ENCODE measurements at places on chromosomes 2 and 18. TPM values are rescaled to one million over a fixed set of nuclear protein-coding genes. Genes with fewer than 3 reads are reported as not detected.
A peak's percentile ranks its signal among the peaks of the same experiment; 100 is the strongest.

Gene DAW1
- 0.68 TPM for polyA plus RNA-seq

Gene SERPINB12
- polyA plus RNA-seq = not detected

Gene GPR45
- not detected for polyA plus RNA-seq

- DNase-seq = no peak
Observed at GRCh38 chr2:66699793-66700676, 265.1 kb downstream of the MEIS1 start.

GRCh38 chr2:99448556-99448955, 41.3 kb downstream of the REV1 start:
- no peak for DNase-seq

- no peak for DNase-seq
Observed at GRCh38 chr2:216160786-216161185, 51.6 kb downstream of the XRCC5 start.

GRCh38 chr2:237700512-237701032, 73.2 kb downstream of the LRRFIP1 start:
- DNase-seq = peak; percentile 78
